OCI-LY7 (cell line): ENCODE measurements at places on chromosomes 5 and 9.

DNA sequence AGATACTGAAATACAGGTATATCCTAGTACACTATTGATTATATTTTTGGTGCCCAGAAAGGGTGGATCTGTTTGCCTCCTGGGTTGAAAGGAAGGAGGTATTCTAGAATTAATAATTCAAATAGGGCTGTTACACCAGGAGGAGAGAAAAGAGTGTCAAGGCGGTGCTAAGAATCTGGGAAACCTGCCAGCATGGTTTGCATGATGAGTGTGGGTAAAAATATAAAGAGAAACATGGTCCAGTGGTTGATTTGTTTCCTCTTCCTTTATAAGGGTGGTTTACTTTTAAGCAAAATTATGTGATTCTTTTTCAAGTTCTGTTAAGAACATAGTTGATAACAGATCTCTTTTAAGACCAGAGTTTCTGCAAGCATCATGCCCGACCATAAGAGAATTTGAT is 69.4 kb upstream of the NFIB start:
- DNase-seq, result no peak

GRCh38 chr9:136244122-136244968 is 1.3 kb downstream of the QSOX2 start:
- peak; percentile 84 for DNase-seq

GRCh38 chr9:104780796-104781395 is 17.0 kb downstream of the NIPSNAP3B start:
- peak; percentile 54 for DNase-seq

DNA sequence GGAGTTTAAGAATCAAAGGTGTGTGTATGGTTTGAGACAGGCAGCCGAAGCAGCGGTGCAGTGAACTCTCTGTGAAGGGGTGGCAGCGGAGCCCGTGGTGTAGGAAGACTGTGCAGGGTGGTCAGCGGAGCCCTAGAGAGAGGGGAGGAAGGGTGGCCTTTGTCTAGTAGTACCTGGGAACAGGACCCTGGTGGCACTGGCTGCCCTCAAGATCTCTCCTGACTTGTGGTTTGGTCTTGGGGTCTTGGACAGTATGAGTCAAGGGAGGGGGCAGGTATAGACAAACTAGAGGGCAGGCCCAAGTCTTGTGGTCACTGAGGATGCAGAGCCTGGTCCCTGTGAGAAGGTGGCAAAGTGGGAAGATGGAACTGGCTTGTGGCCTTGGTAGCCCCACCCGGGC is 7.1 kb upstream of the NKX2-5 start:
- DNase-seq, result no peak

DNA sequence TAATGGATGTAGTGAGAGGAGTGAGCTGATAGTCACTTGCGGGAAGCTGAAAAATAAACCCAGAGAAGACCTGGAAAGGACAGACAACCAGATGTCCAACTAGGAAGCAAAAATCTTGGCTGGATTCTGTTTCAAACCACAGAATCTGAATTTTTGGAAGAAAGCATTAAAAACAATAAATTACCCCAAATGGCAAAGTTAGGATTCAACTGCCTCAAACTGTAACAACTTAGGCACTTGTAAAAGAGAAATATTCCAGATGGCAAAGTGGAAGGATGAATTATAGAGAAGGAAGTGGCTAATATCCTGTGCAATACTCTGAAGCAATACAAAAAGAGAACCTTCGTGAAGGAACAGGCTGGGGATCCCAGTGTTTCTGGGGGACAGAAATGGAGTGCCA is 46.8 kb upstream of the SLIT3 start:
- DNase-seq, result no peak

GRCh38 chr5:33516421-33516820 is 75.7 kb downstream of the TARS1 start:
- no peak for DNase-seq

DNA sequence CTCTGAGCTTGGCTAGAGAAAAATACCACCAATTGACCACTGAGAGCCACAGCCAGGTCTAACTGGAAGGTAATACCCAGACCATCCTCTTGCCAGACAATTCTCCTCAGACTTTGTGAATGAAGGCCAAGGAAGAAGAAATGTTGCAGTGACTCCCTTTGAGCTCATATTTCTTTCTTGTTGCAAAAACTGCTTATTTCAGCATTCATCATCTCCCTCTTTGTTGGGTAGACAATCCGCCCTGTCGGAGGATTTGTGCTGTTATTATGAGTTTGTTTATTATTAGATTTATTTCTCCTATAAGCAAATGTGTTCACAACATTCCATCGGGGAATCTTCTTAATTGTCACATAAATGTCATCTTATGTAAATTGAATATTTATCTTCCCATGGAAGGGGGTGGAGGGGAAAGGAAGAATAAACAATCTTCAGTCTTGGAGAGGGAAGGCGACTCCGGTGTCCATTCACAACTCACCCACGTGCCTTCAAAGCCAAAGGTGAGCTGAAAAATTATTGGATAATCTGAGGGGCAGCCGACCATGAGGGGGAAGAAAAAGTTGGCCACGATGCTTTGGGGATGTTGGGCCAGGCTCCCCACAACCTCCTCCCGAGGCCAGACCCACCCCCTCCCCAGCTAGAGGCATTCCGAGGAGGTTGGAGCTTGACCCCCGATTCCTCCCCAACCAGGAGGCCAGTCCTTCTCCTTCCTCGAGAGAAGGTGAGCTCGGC is 1.8 kb upstream of the JADE2 start:
- peak; percentile 31 for DNase-seq
